ENCODE measurements at places on chromosomes 13 and 19.
A peak's percentile ranks its signal among the peaks of the same experiment; 100 is the strongest.

DNA sequence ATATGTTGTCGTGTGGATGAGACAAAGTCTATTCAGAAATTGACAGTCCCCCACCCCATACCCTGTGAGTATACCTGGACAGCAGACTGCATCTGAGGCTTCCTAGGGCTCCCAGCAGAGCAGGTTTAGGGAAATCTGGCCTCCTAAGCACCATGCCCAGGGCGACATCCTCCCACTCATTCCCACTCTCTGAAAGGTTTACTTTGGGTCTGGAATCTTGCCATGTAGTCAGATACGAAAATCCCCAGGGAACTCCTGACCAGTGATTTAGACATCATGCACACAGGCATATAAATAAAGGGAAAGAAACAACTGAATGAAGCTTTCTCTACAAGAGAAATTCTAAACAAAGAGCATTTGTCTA is 717 bp upstream of the NALCN start:
- peak; percentile 55 for DNase-seq

DNA sequence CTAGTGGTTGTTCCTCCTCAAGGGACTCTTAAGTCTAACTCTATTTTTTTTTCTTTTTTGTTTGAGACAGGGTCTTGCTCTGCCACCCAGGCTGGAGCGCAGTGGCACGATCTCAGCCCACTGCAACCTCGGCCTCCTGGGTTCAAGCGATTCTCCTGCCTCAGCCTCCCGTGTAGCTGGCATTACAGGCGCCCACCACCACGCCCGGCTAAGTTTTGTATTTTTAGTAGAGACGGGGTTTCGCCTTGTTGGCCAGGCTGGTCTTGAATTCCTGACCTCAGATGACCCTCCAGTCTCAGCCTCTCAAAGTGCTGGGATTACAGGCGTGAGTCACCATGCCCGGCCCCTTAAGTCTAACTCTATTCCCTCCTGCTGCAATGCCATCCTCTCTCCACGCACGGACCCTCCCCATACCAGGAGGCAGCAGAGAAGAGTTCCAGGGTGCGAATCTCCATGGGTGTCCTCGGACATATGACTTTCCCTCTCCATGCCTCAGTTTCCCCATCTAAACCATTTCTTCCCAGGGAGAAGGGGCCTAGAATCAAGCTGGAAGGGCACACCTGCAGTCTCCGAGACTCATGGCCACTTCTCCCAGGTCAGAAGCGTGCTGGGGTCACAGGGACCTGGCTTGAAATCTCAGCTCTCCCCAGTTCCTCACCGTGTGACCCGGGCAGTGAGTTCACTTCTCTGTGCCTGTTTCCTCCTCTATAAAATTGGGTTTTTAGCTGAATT is 6.0 kb upstream of the BCL3 start:
- no peak for DNase-seq

GRCh38 chr13:23477101-23477500 is 43.6 kb upstream of the SACS start:
- DNase-seq: peak; percentile 54

DNA sequence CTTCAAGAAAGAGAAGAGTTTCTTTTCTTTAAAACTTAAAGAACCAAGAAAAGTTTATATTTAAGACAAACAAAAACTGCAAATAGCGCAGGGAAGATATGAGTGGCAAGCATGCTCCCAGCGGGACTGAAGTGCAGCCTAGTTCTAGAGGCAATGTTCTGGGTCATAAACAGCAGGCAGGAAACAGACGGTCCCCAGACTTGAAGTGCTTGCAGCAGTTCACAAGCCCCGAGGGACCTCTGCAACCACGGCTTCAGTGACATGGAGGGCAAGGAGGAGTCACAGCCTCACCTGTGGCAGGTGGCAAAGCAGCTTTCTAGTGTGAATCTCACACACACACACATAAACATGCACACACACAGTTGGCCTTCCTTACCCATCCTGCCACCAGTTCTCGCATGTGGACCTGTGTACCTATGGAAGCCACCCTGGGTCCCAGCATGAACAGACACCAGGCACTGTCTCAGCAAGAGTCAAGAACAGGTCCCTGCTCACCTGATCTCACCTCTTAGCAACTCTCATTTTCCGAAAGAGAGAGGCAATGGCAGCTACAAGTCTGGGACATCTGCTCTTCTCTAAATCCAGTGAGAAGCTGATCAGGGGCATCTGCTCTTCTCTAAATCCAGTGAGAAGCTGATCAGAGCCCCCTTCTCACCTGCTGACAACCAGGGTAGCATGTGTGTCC is 162.0 kb downstream of the EFNB2 start:
- DNase-seq: no peak

Data from fibroblast of skin of right quadriceps (primary cell).